ENCODE measurements at places on chromosomes 6 and 20.

DNA sequence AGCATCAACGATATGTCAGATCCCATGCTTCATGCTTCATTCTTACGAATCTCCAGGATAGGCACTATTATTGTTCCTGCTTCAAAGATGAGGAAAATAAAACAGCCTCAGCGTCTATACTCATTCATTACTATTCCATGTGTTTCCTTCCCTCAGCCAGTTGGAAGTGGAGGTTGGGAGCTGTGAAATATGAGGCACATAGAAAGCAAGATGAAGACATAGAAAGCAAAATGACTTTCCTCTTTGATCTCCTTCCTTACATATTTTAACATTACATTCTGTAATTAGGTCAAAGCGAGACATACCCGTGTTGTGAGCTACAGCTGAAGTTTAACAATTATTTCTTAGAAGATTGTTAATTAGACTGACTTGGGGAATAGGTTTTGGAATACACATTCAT is 125.4 kb downstream of the FYN start:
- no peak for DNase-seq

DNA sequence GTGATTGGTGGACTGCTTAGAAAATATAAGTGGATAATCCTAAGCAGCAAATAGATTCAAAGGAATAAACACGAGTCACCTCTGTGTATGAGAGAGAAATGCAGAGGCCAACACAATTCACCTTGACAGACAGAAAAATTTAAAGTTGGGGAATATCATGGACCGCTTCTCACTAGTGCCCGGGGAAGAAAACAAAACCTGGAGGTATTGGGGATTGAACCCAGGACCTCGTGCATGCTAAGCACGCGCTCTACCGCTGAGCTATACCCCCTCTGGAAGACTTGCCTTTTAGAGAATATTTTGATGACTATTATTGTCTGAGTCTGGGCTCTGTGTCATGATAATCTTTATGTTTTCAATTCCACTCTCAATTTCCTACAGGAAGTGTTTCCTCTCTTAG is 111.9 kb downstream of the TRIM27 start:
- DNase-seq, result no peak

DNA sequence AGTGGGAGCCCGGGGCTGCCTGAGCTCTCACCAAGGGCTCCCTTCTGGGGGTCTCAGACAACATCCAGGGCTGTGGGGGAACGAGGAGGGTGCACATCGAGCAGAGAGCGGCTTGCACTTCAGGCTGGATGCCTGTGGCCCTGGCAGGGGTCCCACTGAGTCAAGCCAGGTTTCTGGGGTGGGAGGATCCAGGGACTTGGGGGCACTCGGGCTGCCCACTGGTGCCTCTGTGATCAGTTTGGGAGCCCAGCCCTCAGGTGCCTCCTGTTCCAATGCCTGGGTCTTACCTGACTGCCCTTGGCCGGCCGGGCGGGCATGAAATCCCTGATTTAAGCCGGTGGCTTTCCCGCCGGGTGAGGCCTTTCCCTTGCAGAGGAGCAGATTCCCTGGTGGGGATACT is 470 bp downstream of the COL20A1 start:
- DNase-seq, result no peak

- DNase-seq, result no peak
Observed at GRCh38 chr6:139853302-139853992, 479.0 kb upstream of the CITED2 start.

GRCh38 chr6:9745476-9745875 is 669.4 kb downstream of the TFAP2A start:
- DNase-seq, result no peak

- no peak for DNase-seq
Observed at GRCh38 chr6:56786256-56786655, 143.6 kb upstream of the DST start.

DNA sequence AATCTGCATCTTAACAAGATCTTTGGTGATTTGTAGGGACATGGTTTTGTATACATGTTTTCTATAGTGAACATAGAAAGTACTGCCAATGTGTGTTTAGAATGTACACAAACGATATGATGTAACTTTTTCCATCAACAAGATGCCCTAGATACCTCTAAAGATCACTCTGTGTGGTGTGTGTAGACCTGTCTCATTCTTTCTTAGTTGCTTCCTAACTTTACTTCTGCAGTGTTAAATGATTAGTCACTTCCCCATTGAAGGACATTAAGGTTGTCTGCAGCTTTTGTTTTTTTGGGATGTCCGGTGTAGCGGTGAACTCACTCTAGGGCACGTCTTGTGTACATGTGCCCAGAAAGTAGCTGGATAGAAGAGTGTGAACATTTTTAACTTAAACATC is 35.9 kb downstream of the CDYL start:
- no peak for DNase-seq

- no peak for DNase-seq
Observed at GRCh38 chr6:62968834-62969233, 242.4 kb upstream of the FKBP1C start.

- no peak for DNase-seq
Observed at GRCh38 chr20:4633780-4634179, 87.9 kb upstream of the PRND start.

GRCh38 chr6:41578217-41579087 is 32.3 kb downstream of the FOXP4 start:
- no peak for DNase-seq

- DNase-seq, result no peak
Observed at GRCh38 chr6:149763866-149764265, 14.3 kb downstream of the PCMT1 start.

- no peak for DNase-seq
Observed at GRCh38 chr6:36833182-36833789, 6.0 kb downstream of the CPNE5 start.

DNA sequence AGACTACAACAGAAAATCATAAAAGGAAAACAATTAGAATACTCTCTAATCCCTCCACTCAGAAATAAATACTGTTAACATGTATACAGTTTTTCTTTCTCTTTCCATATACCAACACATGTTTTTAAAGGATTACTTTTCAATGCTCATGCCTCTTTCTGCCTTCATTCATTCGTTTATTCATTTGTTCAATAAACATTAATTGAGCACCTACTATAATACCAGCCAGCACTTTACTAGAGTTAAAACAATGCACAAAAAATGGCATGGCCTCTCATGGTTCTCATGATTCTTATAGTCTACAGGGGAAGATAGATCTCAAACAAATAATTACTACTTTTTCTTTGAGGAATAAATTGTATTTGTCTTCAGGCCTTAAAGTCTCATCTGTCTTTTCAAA is 70.3 kb upstream of the RIPOR2 start:
- DNase-seq, result no peak

DNA sequence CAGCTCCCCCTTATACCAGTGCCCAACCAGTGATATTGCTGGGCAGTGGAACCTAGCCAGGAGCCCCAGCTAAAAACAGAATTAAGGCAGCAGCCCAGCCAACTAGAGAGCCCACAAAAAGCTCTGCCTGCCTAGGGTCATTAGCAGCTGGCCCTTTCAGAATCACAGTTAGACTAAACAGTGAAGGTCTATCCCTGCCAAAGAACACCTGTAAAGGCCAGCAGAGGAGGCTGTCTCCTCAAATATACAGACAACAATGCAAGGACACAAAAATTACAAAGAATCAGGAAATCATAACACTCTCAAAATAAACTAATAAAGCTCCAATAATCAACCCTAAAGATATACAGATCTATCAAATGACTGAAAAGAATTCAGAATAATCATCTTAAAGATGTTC is 77.8 kb upstream of the HTR1E start:
- no peak for DNase-seq

DNA sequence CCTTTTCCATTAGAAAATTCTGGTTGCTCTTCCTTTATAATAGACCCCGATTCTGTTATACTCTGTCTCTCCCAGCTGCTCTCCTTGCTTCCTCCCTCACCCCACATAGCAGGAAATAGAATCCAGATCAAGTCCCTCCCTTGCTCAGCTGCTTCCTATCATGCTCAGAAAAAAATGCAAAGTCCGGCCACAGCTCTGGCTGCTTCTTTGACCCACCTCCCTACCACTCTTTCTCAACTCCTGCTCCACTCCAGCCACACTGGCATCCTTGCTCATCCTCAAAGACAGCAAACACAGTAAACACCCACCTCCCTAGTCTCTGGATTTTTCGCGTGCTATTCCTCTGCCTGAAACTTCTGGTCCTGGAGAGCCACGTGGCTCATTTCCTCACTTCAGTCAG is 9.1 kb upstream of the SLC22A16 start:
- no peak for DNase-seq

DNA sequence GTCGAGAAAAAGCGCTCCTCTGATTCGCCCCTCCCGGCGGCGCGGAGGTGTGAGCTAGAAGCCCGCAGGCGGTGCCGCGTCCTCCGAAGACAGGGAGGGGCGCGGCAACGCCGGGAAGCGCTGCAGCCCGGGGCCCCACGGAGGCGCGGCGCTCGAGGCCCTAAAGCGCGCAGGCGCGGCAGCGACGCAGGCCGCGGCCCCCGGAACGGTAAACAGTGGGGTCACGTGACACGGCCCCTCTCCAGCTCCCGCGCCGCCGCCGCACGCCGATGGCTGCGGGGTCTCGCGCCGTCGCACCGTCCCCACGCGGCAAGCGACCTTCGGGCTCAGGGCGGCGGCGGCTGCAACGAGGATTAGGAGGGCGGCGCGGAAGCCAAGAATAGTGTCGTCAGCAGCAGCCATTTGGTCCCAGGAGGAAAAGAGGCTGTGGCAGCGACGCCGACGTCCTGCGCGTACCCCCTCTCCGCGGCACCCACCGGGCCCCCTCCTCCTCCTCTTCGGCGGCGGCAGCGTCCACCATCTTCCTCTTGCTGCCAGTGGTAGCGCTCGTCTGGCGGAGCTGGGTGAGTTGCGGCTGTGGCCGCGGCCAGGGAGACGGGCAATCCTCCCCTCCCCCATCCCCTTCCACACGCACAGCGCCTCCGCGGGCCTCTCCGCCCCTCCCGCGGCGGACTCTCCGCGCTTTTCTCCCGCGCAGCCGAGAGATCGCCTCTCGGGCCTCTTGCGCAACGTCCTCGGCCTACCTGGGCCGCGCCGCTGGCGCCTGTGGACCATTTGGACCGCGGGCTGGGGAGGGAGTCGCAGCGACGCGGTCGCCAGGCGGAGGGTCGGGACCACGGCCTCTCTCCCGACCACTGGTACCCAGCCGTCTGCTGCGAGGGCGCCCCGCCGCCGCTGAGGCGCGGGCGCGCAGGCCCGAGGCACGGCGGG is at the start of gene PHF3:
PHF3 (plus strand) TSS at position 215 of the 930 bp plus-strand sequence. CDS start 10,750 bp downstream, outside the sequence.
- DNase-seq, result peak; percentile 44

- no peak for DNase-seq
Observed at GRCh38 chr20:58006346-58007316, 221.8 kb downstream of the ANKRD60 start.

DNA sequence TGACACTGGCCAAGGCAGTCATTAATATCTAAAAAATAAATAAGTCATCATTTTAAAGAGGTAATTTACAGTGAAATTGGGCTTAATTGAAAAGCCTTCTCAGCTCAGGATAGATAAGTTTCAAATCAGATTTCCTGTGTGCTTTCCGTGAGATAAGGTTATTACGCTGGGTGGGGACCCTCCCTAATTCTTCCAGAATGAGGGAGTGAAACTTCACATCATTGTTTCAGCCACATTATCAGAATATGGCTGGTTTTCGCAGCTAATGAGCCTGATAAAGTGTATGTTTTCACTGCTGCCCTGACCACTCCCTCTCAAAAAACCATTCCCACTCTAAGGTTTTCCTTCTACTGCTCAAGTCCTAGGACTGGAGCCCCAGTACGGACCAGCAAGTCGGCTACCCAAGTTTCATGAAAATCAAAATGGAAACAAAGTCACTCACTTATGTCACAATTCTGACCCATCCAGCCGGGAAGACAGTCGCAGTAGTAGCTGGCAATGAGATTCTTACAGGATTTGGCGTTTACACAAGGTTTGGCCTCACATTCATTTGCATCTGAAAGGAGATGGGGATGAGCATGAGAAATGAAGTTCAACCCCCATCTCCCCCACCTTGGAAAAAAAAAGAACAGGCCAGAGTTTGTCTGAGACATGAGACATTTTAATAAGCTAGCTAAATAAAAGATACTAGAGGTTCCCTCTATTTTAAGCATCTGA is 24.6 kb downstream of the JAG1 start:
- no peak for DNase-seq

DNA sequence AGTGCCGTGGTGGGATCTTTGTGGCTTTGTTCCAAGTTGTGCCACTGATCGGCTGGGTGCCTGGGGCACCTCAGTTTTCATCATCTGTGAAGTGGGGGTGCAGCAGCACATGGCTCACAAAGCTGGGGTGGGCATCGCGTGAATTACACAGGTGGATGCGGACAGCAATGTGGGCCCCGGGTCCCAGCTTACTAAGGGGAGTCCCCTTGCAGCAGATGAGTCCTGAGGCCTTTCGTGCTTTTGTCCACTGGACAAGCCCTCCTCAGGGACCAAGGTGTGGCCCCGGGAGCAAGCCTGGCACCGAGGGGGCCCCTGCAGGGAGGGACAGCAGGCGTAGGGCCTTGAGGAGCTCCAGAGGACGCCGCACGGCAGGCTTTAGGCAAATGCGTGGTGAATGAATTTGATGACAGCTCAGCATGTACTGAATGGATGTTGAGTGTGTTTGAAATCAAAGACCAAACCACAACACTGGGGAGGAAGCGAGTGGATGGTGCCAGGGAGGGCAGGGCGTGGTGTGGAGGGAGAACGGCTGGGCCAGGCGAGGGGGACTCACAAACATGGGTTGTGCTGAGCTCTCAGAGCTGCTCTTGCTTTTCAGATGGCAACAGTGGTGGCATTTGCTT is 53.2 kb downstream of the IRF4 start:
- no peak for DNase-seq

GRCh38 chr20:41078329-41078728 is 49.7 kb downstream of the TOP1 start:
- DNase-seq, result no peak

DNA sequence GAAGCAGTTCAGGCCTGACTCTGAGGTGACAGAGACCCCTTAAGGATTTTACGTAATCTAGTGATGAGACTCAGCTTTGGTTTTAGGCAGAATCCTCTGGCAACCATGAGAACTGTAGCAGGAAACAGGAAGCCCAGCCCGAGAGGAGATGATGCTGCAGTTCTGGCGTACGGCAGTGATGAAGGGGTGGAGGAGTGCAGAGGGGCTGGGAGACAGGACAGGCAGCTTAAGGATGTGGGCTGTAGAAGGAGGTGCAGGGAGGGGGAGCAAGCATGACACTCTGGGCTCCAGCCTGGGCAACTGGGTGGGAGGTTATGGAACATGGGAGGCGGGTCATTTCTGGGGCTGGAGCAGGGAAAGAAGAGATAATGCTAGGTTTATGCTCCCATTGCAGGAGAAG is 67.1 kb downstream of the LRFN2 start:
- no peak for DNase-seq

GRCh38 chr6:127900935-127901334 is at the start of gene THEMIS:
THEMIS (minus strand) TSS chr6:127901058; CDS start chr6:127900932, 126 bp downstream.
- DNase-seq, result no peak

- DNase-seq, result no peak
Observed at GRCh38 chr20:33131949-33132473, 35.9 kb upstream of the BPIFA2 start.

GRCh38 chr6:96760153-96760687 is 77.1 kb downstream of the GPR63 start:
- no peak for DNase-seq

DNA sequence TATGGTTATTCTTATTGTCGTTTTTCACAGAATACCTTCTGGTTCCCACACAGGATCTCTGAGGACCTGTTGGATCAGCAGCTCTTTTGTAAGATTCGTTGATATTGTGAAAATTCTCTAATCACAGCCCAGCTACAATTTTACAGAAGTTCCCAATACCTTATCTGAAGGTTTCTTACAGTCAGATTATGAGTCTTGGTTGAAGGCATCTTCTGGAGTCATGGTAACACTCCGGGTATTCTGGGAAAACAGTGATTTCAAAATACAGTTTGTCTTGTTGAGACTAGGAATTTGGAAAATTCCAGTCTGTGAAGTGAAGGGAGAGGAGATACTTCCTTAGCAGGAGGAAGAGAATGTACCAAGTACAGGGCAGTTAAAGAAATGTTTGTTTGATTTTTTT is 22.2 kb upstream of the HLA-C start:
- DNase-seq, result no peak
